Thoracic aorta (tissue), 2 donors: ENCODE measurements at places on chromosomes 3 and 15. TPM values are rescaled to one million over a fixed set of nuclear protein-coding genes. Genes with fewer than 3 reads are reported as not detected.

The EEFSEC gene
- 17.5 TPM for total RNA-seq

The NPHP3 gene
- total RNA-seq: 99.7 TPM

The CILP gene
- total RNA-seq: 8.5 TPM

The GP5 gene
- total RNA-seq: 0.14 TPM

The C3orf85 gene
- not detected for total RNA-seq

GRCh38 chr3:49415931-49416601, 3.8 kb downstream of the TCTA start:
- H3K27me3 ChIP-seq: no peaks in the 10 kb centered on the region
- no peak overlapping the region for H3K4me3 ChIP-seq
- no peak overlapping the region for H3K27ac ChIP-seq
- DNase-seq: no peak
- peaks cover 6% of the 10 kb centered on the region for H3K36me3 ChIP-seq
- peaks cover 31% of the 10 kb centered on the region for H3K4me1 ChIP-seq

DNA sequence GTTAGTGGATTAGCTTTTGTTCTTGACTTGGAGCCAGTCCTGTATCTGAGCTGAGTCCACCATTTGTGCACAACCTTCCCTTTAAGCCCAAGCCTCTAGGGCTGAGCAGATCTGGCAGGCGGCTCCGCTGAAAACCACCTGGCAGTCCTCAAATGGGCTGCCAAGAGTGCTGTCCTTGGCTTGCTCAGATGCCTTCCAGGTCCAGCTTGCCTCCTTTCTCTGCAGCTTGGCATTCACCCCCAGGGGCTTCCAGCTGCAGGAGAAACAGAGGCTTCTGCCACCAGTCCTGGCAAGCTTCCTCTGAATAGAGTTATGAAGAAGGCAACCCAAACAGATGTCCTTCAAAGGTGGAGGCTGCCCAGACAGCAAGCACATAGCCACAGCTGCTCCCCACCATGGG, 96.7 kb downstream of the LRTM1 start:
- no peaks in the 10 kb centered on the region for H3K4me1 ChIP-seq
- no peak overlapping the region for H3K27ac ChIP-seq
- H3K36me3 ChIP-seq: no peaks in the 10 kb centered on the region
- no peaks in the 10 kb centered on the region for H3K27me3 ChIP-seq

DNA sequence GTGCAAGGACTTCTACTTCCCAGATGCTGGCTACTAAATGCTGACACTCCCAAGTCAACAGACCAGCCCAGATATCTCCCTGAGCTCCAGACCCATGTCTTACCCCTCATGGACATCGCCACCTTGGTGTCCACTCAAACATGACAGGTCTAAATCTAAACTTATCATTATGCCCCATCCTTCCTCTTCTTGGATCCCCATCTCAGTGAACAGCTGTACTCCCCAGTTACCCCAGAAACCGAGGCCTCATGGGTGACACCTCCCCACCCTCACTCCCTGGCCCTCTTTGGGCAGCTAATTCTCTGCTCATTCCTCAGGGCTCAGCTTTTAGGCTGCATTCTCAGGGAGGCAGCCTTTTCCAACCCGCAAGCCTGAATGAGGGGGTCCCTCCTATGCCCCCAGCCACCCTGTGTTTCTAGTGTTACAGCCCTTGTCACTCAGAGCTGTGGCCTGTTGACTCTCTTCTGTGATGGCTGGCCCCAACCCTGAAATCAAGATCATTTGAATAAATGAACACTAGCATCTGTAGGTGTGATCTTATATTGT, 5.4 kb downstream of the EHD4 start:
- no peak for DNase-seq
- peak overlapping the region; percentile 97 for H3K27ac ChIP-seq
- no peak overlapping the region for H3K4me3 ChIP-seq
- H3K4me1 ChIP-seq: peaks cover 32% of the 10 kb centered on the region
- no peaks in the 10 kb centered on the region for H3K36me3 ChIP-seq

DNA sequence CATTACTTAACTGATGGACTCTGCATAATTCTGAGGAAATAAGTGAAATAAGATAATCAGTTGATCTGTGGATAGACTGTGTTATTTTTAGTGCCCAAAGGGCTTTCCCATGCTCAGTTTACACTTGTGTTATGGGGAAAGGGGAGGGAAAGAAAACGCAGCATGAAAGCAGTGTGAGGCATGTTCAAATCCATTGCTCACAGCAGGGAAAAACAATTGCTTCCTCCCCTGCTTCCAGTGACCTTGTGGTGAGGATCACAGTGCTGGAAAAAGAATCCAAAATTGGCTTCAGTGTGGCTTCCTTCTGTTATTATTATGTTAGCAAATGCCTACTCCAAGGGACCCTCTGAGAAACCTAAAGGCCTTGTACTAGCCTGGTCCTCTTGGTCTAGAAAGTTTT, 285.1 kb upstream of the CDIN1 start:
- H3K4me1 ChIP-seq: no peaks in the 10 kb centered on the region
- no peaks in the 10 kb centered on the region for H3K36me3 ChIP-seq
- DNase-seq: no peak
- no peaks in the 10 kb centered on the region for H3K27me3 ChIP-seq
- H3K27ac ChIP-seq: no peak overlapping the region
- no peak overlapping the region for H3K4me3 ChIP-seq

DNA sequence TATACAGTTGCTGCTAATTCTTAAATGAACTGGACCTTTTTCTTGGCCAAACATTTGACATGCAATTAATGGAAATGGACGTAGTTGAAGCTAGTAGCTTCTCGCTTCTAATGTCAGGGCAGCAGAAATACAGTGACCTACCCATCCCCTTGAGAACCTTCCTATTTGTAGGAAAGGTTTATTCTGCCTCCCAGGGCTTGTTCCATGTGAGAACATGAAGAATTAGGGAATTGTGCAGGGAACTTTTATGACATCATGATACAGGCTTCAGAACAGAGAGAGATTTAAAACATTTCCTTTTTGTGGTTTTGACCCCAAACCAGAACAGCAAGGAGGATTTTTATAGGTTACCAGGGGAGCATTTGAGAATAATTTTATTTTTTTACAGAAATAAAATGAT, 406.6 kb upstream of the PPP2R3A start:
- no peak overlapping the region for H3K4me3 ChIP-seq
- H3K27ac ChIP-seq: no peak overlapping the region
- no peak for DNase-seq
- no peaks in the 10 kb centered on the region for H3K4me1 ChIP-seq
- no peaks in the 10 kb centered on the region for H3K36me3 ChIP-seq
- H3K27me3 ChIP-seq: no peaks in the 10 kb centered on the region

DNA sequence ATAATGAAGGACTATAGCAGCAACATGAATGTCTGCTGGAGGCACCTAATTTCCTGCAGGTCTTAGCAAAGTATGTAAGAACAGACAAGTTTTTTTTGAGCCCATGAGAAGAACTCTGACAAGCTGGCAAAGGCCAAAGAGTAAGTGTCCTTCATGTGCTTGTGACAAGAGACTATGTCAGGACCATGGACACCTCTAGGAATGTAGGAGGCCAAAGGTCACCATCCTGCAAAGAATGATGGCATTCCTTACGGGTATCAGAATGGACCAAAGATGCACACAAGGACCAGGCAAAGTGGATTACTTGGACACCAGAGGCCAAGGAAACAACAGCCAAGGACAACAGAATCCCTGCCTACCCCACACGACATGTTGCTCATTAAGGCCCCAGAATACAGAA, 858.5 kb upstream of the CFAP20DC start:
- H3K4me3 ChIP-seq: no peak overlapping the region
- H3K27me3 ChIP-seq: no peaks in the 10 kb centered on the region
- DNase-seq: no peak
- no peak overlapping the region for H3K27ac ChIP-seq
- H3K36me3 ChIP-seq: no peaks in the 10 kb centered on the region
- no peaks in the 10 kb centered on the region for H3K4me1 ChIP-seq

DNA sequence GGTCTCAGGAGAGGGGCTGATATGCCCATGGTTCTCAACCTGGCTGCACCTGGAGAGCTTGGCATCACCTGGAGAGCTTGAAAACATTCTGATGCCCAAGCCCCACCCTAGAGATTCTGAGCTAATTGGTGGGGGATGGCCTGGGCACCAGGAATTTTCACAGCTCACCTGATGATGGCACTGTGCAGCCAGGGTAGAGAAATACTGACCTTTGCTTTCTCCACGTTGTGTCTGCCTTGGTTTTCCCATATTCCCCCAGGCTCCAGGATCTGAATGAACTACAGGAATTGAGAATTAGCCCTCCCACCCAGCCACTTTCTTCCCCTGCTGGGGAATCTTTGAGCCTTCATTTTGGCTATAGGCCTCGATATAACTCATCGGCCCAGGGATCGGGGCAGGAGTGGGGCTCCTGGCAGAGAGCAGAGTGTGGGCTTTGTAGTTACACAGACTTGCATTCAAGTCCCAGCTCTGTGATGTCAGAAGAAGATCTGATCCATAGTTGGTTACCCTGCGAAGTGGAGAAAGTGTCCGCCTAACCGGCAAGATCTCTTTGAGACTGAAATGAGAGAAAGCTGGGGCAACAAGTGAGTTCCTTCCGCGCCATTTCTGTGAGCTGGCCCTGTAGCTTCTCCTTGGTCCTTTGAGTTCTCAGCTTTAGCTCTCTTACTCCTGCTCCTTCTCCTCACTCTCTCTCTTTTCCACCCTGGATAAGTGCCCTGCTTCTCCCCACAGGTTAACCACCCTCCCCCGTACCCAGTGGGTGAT, 33.1 kb upstream of the UBE2Q2 start:
- H3K4me1 ChIP-seq: no peaks in the 10 kb centered on the region
- no peak overlapping the region for H3K27ac ChIP-seq
- DNase-seq: no peak
- no peak overlapping the region for H3K4me3 ChIP-seq
- H3K27me3 ChIP-seq: no peaks in the 10 kb centered on the region

GRCh38 chr3:76442374-76442915, 597.5 kb upstream of the ROBO2 start:
- no peaks in the 10 kb centered on the region for H3K4me1 ChIP-seq
- H3K27ac ChIP-seq: no peak overlapping the region
- H3K36me3 ChIP-seq: no peaks in the 10 kb centered on the region
- H3K27me3 ChIP-seq: no peaks in the 10 kb centered on the region
- no peak for DNase-seq
- no peak overlapping the region for H3K4me3 ChIP-seq

GRCh38 chr3:15348246-15348645, 15.9 kb upstream of the SH3BP5 start:
- no peak overlapping the region for H3K27ac ChIP-seq
- H3K27me3 ChIP-seq: no peaks in the 10 kb centered on the region
- H3K4me1 ChIP-seq: no peaks in the 10 kb centered on the region

- peak overlapping the region; percentile 92 for H3K4me3 ChIP-seq
- H3K27me3 ChIP-seq: no peaks in the 10 kb centered on the region
- peaks cover 9% of the 10 kb centered on the region for H3K36me3 ChIP-seq
- H3K27ac ChIP-seq: peak overlapping the region; percentile 100
- peaks cover 19% of the 10 kb centered on the region for H3K4me1 ChIP-seq
Observed at GRCh38 chr3:187738331-187739093, 6.8 kb downstream of the BCL6 start.

DNA sequence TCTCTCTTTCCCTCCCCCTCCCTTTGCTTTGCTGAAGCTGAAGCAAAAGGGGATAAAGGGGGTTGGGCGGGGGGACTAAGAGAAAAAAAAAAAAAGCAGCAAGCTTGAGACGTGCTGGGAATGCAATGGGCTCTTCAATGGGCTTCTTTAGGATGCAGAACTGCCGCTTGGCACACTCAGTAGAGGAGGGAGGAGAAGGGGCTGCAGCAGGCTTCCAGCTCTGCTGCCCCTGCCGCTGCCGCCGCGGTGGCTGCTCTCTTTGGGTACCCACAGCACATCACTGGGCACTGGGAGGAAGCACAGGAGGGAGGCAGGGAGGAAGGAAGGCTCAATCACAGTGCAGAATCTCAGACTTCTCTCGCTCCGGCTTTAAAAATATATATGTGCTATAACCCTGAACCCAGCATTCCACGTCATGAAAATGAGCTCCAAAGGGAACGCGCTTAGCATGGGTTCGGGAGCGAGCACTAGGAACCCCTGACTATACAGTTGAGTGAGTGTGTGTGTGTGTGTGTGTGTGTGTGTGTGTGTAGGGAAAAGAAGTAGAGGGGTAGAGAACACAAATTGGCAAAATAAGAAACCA, 3.5 kb downstream of the SLITRK3 start:
- H3K27ac ChIP-seq: no peak overlapping the region
- H3K4me1 ChIP-seq: peaks cover 36% of the 10 kb centered on the region
- H3K36me3 ChIP-seq: no peaks in the 10 kb centered on the region
- H3K4me3 ChIP-seq: no peak overlapping the region
- DNase-seq: no peak

DNA sequence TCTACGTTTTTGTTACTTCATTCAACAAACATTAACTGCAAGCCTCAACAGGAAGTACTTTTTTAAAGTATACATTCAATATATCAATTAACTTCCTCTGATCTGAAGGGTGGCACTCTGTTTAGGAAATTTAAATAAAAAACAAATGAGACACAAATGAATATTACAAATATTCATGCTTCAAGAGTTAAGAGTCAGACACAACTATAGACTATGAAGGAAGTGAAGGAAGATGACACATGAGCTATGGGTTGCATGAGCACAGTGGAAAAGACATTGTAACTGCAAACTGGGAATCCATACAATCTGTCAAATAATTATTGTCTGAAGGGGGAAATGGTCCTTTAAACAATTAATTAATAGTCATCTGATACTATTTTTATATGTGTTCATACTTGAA, 26.8 kb upstream of the ALCAM start:
- no peaks in the 10 kb centered on the region for H3K4me1 ChIP-seq
- H3K36me3 ChIP-seq: no peaks in the 10 kb centered on the region
- no peaks in the 10 kb centered on the region for H3K27me3 ChIP-seq
- no peak for DNase-seq

- H3K27me3 ChIP-seq: no peaks in the 10 kb centered on the region
- H3K36me3 ChIP-seq: no peaks in the 10 kb centered on the region
- DNase-seq: no peak
- no peak overlapping the region for H3K4me3 ChIP-seq
Observed at GRCh38 chr3:114700637-114701234, 406.9 kb downstream of the TIGIT start.

- DNase-seq: no peak
- H3K4me3 ChIP-seq: peak overlapping the region; percentile 64
- H3K27me3 ChIP-seq: peaks cover 79% of the 10 kb centered on the region
- H3K36me3 ChIP-seq: no peaks in the 10 kb centered on the region
Observed at GRCh38 chr15:76340803-76341365, 4.3 kb downstream of the ISL2 start.

- no peaks in the 10 kb centered on the region for H3K4me1 ChIP-seq
- H3K27me3 ChIP-seq: no peaks in the 10 kb centered on the region
- H3K36me3 ChIP-seq: no peaks in the 10 kb centered on the region
- no peak for DNase-seq
Observed at GRCh38 chr3:163708428-163708827, 1369.9 kb downstream of the SI start.
